ENCODE measurements at places on chromosomes 13 and 19. TPM values are rescaled to one million over a fixed set of nuclear protein-coding genes. Genes with fewer than 3 reads are reported as not detected.
A peak's percentile ranks its signal among the peaks of the same experiment; 100 is the strongest.

Gene FCGBP
- 73.5 TPM for total RNA-seq

GRCh38 chr13:105871768-105872167 is 663.7 kb downstream of the EFNB2 start:
- H3K4me1 ChIP-seq: no peaks in the 10 kb centered on the region
- no peaks in the 10 kb centered on the region for H3K36me3 ChIP-seq
- DNase-seq: no peak

Gene GATAD2A
- total RNA-seq: 41.7 TPM

Gene UHRF1
- total RNA-seq: 5.3 TPM

Gene CACTIN
- total RNA-seq: 52.8 TPM

DNA sequence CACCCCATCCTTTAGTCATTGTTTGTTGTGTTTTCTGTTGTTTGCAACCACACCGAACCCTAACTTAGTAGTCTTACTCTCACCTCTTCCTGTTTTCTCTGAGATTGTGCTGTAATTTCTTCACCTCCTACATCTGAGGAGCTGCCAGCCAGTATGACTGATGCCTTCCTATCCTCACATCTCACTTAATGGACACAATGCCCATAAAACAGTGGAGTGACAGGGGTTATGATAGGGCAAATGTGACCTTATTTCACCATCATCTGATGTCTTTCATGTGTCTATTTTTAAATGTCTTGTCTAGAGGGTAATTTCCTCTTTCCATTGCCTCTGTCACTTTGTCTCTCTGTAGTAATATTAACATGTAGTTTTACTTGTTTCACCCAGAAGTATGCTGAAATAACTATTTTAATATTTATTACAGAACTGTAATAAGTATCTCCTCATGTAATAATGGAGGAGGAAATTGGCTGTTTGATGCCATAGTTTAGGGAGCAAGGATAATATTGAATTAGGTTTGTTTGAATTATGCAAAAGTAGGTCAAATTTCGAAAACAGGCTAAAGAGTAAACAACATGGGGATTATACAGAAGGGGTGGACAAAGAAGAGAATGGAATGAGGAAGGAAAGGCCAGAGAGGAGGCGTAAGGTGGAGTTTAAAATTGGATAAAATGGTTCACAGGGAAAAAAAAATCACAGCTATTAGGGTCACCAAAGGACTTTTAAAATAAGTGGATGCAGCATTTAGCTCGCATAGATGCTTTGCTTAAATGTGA is 103.5 kb upstream of the SPRY2 start:
- DNase-seq: no peak
- no peaks in the 10 kb centered on the region for H3K4me1 ChIP-seq
- no peaks in the 10 kb centered on the region for H3K27me3 ChIP-seq
- no peak overlapping the region for H3K27ac ChIP-seq
- H3K4me3 ChIP-seq: no peak overlapping the region

Gene TNFSF13B
- 4.1 TPM for total RNA-seq

DNA sequence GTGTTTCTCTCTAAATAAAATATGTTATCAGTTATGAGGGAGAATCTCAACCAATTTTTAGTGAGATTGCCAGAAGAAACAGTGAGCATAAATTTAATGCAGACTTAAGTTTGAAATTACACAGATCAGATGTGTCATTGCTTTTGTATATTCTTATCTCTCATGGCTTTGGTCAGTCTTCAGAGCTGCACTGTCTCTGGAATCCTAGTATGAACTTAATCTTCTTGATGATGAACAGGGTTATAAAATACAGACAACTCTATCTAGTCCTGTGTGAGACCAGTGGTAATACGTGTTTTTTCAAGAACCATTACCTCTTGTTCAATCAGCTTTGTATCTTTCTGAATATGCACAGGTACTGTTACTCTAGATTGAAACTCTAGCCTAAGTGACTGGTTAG is 528.0 kb downstream of the DACH1 start:
- no peak for DNase-seq
- H3K4me3 ChIP-seq: no peak overlapping the region
- H3K36me3 ChIP-seq: no peaks in the 10 kb centered on the region
- H3K27ac ChIP-seq: no peak overlapping the region
- no peaks in the 10 kb centered on the region for H3K27me3 ChIP-seq

DNA sequence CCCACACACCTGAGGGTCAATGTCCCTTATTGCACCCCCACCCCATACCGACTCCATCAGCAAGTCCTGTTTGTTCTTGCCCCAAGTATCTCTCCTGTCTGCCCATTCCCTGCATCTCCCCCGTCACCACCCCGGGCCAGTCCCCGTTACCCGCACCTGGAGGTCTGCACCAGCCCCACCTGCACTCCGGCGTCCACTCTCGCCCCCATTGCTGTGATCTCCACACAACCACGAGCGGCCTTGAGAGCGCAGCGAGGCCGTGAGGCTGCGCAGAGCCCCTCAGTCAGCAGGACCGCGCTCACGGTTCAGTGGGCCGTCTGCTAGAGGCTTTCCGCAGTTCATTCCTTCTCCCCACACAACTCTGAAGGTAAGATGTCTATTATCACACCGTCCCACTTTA is 152.8 kb downstream of the KATNAL1 start:
- H3K36me3 ChIP-seq: no peaks in the 10 kb centered on the region
- H3K27me3 ChIP-seq: no peaks in the 10 kb centered on the region
- no peak overlapping the region for H3K4me3 ChIP-seq
- no peak overlapping the region for H3K27ac ChIP-seq
- H3K4me1 ChIP-seq: no peaks in the 10 kb centered on the region

Gene RXFP2
- total RNA-seq: not detected

DNA sequence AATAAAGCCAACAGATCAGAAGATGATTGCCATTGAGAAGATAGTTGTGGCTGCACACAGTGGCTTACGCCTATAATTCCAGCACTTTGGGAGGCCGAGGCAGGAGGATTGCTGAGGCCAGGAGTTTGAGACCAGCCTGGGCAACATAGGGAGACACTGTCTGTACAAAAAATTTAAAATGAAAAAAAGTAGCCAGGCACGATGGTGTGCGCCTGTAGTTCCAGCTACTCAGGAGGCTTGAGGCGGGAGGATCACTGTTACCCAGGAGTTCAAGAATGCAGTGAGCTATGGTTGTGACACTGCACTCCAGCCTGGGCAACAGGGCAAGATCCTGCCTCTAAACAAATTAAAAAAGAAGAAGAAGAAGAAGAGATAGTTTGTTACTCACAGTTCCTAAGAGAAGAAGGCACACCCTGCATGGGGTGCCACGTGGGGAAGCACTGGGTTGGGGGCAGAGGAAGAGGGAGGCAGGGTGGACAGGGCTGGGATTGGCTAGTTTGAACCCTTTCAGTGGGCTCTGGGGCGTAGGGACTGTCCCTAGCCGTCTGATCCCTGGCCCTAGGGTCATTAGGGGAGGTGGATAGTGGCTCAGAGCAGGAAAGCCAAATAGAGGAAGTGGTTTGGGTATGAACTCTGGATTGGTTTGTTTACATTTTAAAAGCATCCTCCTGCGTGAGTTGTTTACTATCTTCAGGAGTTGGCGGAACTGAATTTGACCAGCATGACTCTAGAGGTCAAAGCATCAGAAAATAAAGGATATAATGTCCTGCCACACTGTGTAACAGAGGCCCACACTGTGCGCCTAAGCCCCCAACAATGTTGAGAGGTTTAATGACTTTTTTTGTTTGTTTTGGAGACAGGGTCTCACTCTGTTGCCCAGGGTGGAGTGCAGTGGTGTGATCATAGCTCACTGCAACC is 60.5 kb upstream of the MEDAG start:
- no peak for DNase-seq
- no peak overlapping the region for H3K4me3 ChIP-seq
- H3K27me3 ChIP-seq: no peaks in the 10 kb centered on the region
- no peaks in the 10 kb centered on the region for H3K36me3 ChIP-seq

DNA sequence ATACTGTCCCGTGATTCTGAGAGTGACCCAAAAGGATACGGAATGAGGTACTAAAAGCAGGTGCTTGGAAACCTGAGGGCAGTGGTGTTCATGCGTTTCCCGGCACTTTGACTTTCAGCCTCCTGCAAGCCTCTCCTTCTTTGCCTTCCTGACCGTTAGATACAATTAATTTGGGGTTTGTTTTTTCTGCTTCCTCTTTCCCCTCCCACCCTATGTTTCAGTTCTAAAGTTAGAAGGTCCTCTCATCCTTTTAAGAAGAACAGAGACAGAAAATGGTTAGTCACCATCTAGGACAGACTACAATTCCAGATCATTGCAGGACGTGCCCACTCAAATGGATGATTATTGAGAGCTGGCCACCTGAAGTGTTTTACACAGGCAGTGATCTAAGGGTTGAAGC is 1.8 kb upstream of the LILRB4 start:
- no peak for DNase-seq
- H3K4me3 ChIP-seq: no peak overlapping the region
- H3K27ac ChIP-seq: no peak overlapping the region
- H3K4me1 ChIP-seq: no peaks in the 10 kb centered on the region
- H3K27me3 ChIP-seq: no peaks in the 10 kb centered on the region

DNA sequence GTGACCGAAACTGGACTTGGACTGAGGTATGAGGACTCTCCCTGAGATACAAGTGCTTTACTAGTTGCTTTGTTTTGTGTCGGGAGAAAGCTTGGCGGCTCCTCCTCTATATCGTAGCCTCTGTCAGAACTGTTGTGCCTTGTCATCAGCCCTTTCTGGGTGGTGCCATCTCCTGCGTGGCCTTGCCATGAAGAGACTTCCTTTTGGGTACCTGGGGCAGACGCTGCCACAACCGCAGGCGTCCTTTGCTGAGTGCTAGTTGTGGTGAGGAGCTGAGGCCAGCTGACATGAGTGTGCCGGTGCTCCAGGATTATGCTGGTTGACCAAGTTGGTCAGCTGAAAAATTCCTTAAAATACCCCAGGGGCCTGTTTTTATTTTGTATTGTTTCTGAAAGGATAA is 124.5 kb downstream of the AKAP11 start:
- no peak overlapping the region for H3K4me3 ChIP-seq
- no peak overlapping the region for H3K27ac ChIP-seq
- no peaks in the 10 kb centered on the region for H3K4me1 ChIP-seq
- no peaks in the 10 kb centered on the region for H3K27me3 ChIP-seq

- peak; percentile 40 for DNase-seq
- peak within 1 kb of the TSS; percentile 26 for H3K4me3 ChIP-seq
- H3K36me3 ChIP-seq: no peaks in the 10 kb centered on the region
- peak within 1 kb of the TSS; percentile 75 for H3K27ac ChIP-seq
- no peaks in the 10 kb centered on the region for H3K27me3 ChIP-seq
These were observed at the start of gene BST2 for GRCh38 chr19:17405250-17406045. TSS of gene BST2 (minus strand) at chr19:17405630. CDS start at chr19:17405575, 55 bp downstream.

GRCh38 chr19:19071897-19072296 is 8.1 kb downstream of the SLC25A42 start:
- H3K27ac ChIP-seq: no peak overlapping the region
- H3K36me3 ChIP-seq: no peaks in the 10 kb centered on the region
- no peaks in the 10 kb centered on the region for H3K4me1 ChIP-seq

DNA sequence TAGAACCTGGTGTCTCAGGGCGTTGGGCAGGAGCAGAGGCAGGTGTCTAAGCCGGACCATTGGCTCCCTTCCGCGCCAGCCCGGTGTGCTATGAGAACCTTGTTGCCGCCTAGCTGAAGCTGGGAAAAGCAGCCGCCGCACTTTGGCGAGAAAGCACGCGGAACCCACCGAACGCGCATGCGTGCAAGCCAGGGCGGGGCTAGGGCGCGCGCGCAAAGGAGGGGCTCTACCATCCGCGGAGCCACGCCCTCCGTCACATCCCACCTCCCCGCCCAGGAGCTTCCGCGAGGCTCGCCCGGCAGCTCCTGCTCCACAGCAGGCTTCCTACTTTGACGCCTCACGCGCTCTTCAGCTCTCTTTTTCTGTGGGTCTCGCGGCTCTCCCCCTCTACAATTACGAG is 51.3 kb downstream of the WDR87 start:
- no peaks in the 10 kb centered on the region for H3K27me3 ChIP-seq
- H3K27ac ChIP-seq: no peak overlapping the region
- H3K36me3 ChIP-seq: no peaks in the 10 kb centered on the region
- H3K4me1 ChIP-seq: no peaks in the 10 kb centered on the region

Gene INAFM1
- 11.4 TPM for total RNA-seq

Gene LENG9
- total RNA-seq: 22.2 TPM

GRCh38 chr13:105598529-105598928 is 936.9 kb downstream of the EFNB2 start:
- no peak overlapping the region for H3K27ac ChIP-seq
- H3K27me3 ChIP-seq: no peaks in the 10 kb centered on the region
- H3K4me3 ChIP-seq: no peak overlapping the region
- H3K36me3 ChIP-seq: no peaks in the 10 kb centered on the region
- DNase-seq: no peak

Gene LILRA2
- 1.6 TPM for total RNA-seq

DNA sequence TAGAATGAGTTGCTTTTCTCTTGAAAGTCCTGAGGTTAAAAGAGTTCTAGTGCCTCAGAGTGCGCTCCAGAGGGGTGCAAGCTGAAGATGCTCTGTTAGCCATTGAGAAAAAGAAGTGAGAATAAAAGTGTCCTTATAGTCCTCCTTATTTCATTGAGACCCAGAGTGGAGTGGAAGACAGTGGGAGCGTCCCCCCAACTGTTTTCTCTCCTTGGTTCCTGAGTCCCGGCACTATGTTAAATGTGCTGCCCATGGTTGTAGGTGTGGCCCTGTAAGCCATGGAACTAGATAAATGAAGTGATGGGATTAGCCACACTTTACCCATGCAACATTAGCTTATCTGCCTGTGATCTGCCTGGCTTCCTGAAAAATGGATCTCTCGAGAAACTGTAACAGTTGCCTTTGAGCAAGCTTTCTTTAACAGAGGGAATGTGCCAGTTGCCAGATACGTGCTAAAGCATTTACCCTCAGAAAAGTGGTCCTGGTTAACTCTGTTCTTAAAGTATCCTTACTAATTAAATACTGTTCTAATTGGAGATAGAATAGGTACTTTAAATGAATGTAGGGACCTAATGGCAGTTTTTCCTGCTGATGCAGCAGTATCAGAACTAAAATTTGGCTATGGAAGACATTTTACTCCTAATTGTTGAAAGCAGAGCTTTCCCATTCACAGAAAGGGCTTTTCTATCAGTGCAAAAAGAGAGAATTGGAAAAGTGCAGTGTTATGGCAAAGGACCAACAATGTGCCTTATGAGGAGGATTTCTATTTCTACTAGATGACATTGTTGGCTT is 21.4 kb upstream of the PSG9 start:
- H3K27me3 ChIP-seq: no peaks in the 10 kb centered on the region
- H3K4me1 ChIP-seq: no peaks in the 10 kb centered on the region
- H3K27ac ChIP-seq: no peak overlapping the region
- DNase-seq: no peak
- no peak overlapping the region for H3K4me3 ChIP-seq

DNA sequence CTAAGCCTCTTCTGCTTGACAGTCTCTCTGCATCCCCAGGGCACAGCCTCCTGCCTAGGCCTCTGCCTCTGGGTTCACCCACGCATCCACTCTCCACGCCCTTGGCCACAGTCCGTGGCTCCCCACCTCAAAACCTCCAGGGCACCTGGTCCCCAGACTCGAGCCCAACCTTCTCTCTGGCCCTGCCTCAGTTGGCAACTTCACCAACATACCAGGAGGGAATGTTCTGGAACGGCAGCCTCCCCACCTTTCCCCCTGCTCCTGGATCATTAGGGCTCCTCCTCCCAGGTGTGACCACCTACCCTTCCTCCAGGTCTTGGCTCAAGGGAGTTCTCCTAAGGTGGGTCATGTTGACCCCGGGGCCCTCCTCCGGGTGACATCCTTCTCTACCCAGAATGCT is 69.1 kb downstream of the SOX1 start:
- H3K4me3 ChIP-seq: no peak overlapping the region
- H3K4me1 ChIP-seq: no peaks in the 10 kb centered on the region
- H3K36me3 ChIP-seq: no peaks in the 10 kb centered on the region
- peaks cover 8% of the 10 kb centered on the region for H3K27me3 ChIP-seq
- H3K27ac ChIP-seq: no peak overlapping the region

Gene DCT
- 0.55 TPM for total RNA-seq

- H3K4me1 ChIP-seq: no peaks in the 10 kb centered on the region
- no peaks in the 10 kb centered on the region for H3K27me3 ChIP-seq
- H3K36me3 ChIP-seq: no peaks in the 10 kb centered on the region
- H3K27ac ChIP-seq: no peak overlapping the region
- DNase-seq: no peak
These were observed 6.6 kb downstream of the SSBP4 start for GRCh38 chr19:18425515-18426415.

Measured in prostate gland (tissue), 2 donors.